CD4-positive, alpha-beta T cell treated with Interleukin-4 for 4 hours (primary cell): ENCODE measurements at places on chromosomes 2 and 18.
A peak's percentile ranks its signal among the peaks of the same experiment; 100 is the strongest.

- DNase-seq = no peak
These were observed 15.2 kb upstream of the SCLY start for GRCh38 chr2:238045575-238045974.

- DNase-seq = no peak
These were observed 961.6 kb upstream of the LRRTM1 start for GRCh38 chr2:81266106-81266505.

DNA sequence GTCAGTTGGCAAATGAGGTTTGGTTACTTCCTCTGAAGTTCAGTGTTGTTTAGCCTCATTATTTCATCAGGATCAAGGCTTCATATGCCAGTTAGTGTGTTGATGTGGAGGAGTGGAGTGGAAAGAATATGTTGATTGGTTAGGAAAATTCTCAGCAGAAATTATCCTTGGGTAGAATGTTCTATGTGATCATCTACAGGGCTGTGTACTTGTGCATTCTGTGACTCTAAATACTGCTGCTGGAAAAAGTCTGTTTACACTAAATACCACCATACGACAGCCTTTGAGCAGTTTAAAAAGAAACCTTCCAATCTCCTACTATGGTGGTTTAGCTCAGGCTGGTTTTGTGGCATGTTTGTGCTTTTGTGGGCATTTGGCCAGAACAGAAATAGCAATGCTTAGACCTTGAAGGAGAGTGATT, 25.8 kb downstream of the CAB39 start:
- DNase-seq = no peak

- DNase-seq = peak; percentile 36
These were observed 255.0 kb downstream of the CAMKMT start for GRCh38 chr2:44616667-44617155.

DNA sequence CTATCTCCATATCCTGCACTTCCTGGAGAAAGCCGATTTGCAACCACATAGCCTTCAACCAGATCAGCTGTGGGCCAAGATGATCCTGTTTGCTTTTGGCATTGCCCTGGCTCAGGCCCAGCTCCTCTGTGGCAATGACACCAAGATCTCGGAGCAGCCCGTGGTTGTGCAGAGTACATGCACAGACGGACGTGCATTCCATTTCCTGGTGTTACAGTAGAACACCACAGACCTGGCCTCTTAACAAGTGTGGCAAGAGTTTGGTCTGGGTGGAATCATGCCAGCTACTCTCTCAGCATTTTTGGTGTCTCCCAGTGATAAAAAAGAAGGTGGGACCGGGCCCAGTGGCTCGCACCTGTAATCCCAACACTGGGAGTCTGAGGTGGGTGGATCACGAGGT, 20.0 kb downstream of the MALT1 start:
- no peak for DNase-seq

DNA sequence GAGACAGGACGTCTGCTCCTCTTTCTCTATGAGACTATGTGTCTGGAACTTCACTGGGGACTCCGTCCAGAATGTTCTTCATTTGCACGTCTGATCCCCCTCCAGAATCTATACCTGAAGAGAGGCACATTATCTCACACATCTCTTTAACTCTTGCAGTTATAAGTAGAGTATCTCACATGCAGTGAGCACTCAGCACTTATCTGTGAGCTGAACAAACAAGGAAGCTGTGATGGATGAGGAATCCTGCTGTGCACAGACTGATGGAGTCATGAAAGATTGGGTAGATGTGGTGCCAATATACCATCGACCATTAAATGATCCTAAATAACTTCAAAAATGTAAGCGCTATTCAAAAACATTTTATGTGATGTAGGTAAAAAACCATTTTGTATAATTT, 888.3 kb upstream of the CELF4 start:
- no peak for DNase-seq

- DNase-seq = no peak
These were observed 312.0 kb downstream of the GPD2 start for GRCh38 chr2:156748221-156748620.

DNA sequence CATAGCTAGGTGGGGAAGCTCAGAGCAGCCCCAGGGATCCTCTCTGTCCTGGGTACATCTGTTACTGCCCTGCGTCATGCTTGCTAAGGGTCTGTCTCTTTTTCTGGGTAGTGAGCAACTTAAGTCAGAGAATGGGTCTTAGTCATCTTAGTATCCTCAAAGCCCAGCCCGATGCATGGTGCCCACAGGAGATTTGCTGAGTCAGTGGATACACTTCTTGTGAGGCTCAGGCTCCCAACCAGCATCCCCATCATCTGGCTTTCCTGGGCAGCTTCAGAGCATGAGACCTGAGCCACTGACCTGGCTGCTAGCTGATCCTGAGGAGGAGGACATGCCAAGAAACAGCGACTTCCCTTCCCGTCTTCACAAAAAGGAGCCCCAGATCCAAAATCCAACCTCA, 10.0 kb downstream of the FOXI3 start:
- DNase-seq = no peak

GRCh38 chr2:39511219-39511604, 74.1 kb upstream of the MAP4K3 start:
- DNase-seq = no peak

GRCh38 chr2:119290859-119291587, 67.4 kb downstream of the STEAP3 start:
- no peak for DNase-seq

GRCh38 chr18:10408131-10408530, 46.3 kb upstream of the APCDD1 start:
- DNase-seq = no peak

GRCh38 chr2:233668605-233669260, 3.0 kb upstream of the UGT1A9 start:
- no peak for DNase-seq
